Activated T-cell treated with anti-CD3 and anti-CD28 coated beads, Interleukin-2, amount 50 U/mL, for 48 hours (primary cell): ENCODE measurements at places on chromosomes 13 and 19.
A peak's percentile ranks its signal among the peaks of the same experiment; 100 is the strongest.

- DNase-seq = no peak
These were observed 850 bp downstream of the MTMR6 start for GRCh38 chr13:25286308-25286968.

DNA sequence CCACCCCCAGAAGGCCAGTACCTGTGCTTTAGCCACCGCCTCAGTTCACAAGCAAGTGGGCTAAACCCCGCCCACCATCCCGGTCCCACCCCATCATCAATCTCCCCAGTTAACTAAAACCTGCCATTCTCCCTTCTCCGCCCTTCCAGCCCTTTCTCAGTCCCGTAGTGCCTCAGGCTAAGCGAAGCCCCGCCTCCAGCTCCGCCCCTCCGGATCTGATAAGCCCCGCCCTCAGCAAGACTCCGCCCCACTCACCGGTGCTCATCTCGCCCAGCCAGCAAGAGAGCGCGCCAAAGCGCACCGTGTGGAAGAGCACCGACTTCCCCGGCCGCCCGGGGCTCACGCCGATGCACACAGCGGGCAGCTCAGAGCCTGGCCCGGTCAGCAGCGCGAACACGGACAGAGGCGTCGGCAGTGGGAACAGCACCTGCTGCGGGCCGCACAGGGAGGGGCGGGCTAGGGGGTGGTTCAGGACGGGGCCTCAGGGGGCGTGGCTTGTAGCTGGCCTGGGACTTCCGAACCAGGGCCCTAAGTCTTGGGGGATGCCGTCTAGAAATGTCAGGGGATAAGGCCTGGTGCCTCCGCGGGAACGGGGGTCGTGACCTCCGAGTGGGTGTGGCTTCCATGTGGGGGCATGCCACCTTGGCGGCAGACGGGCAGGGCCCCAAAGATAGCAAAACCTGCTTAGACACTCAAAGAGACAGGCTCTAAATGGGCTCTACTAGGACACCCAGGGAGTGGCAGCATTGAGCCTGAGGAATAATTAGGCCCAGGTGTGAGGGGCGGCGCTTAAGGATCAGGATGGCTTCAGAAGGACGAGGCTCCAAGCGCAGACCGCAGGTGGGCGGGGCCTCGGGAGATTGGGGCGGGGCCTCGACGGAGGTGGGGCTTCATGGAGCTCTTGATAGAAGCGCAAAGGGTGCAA, 21.4 kb downstream of the MAP4K1 start:
- peak; percentile 66 for DNase-seq

DNA sequence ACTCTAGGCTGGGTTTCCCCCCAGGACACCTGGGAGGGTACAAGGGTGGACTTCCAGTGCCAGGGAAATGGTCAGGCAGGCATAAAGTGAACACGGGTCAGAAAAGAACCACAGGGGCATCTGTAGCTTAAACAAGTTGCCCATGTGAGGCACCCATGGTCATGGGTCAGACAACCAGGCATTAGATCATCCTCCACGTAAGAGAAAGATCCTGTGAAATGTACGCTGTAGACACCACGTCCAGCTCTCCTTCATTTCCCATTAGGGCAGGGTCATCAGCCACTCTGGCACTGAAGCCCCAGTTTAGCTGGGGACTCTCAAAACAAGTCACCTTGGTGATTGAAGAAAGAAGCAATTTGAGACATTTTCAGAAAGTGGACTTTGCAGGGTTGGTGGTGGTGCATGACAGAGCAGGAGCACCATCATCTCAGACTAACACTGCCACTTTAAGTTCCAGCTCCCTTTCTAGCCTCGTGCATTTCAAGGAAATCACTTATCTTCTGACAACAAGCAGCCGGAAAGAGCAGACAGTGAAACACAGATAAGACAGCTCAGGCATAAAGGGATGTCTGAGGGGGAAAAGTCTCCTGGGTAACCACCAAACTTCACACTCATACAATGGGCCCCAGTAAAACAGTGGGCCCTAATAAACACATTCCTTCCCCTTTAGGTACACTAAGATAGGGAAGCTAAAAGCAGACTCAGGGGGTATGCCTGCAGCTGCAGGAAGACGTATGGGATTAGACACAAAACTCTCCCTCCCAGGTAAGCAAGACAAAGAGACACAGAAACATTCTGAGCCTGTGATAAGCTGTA, 16.1 kb upstream of the SIGLEC6 start:
- no peak for DNase-seq

- DNase-seq = no peak
These were observed 465.1 kb downstream of the SLITRK5 start for GRCh38 chr13:88136098-88136790.

- no peak for DNase-seq
These were observed 702.8 kb downstream of the LIG4 start for GRCh38 chr13:107512551-107512950.
